ENCODE measurements at places on chromosomes 13 and 19.

DNA sequence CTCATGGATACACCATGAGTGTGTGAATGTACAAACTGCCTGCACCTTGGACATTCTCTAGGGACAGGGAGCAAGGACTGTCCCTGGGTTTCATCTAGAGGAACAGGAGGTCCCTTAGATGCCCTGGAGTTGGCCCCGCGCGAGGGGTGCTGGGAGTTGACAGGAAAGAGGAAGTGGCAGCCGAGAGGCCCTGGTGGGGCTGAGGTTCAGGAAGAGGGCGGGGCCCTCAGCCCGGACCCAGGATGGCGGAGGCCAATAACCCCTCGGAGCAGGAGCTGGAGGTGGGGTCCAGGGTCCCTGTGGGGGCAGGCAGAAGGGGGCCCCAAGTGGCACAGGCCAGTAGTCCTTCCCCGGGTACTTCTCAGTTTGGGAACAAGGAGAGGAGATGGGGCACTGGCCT lies 6.9 kb downstream of the PKN1 start:
- no peak for DNase-seq

- DNase-seq = no peak
Observed at GRCh38 chr19:49594993-49595818, 4.2 kb downstream of the PRR12 start.

- DNase-seq = no peak
Observed at GRCh38 chr13:67588607-67589006, 358.5 kb upstream of the PCDH9 start.

DNA sequence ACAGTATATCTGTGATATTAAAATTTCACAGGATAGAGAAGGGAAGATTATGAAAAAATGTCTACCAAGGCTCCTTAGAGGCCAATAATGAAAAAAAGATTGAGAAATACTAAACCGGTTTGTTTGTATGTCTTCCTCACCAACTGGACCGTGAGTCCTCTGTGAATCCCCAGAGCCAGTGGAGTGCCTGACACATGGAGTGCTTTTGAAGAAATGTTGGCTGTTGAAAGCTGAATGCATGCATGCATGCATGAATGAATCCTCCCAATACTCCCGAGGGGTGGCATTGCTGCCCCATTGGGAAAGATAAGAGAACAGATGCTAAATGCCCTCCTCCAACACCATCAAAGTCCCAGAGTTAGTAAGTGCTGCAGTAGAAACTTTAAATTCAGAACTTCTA lies 152.7 kb upstream of the SERP2 start:
- DNase-seq = no peak

GRCh38 chr19:29617366-29618266 lies 11.5 kb downstream of the POP4 start:
- DNase-seq = no peak

GRCh38 chr13:30364133-30364532 lies 56.8 kb upstream of the KATNAL1 start:
- DNase-seq = no peak

GRCh38 chr19:35120492-35120891 lies 4.9 kb downstream of the FXYD3 start:
- DNase-seq = no peak

DNA sequence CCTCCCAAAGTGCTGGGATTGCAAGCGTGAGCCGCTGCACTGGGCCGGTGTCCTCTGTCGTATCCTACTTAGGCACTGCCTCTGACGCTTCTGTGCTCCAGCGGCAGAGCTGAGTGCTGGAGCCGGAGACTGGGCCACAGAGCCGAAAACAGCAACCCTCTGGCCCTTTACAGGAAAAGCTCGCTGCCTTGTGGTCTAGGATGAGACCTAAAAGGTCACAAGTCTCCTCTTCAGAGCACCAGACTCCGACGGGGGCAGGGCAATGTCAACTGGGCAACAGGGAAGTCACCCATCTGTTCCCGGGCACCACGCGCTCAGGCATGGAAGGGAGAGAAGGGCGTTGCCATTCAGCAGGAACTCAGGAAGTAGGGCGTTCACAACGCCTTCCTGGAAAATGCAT lies 91.7 kb downstream of the GADD45B start:
- DNase-seq = no peak

DNA sequence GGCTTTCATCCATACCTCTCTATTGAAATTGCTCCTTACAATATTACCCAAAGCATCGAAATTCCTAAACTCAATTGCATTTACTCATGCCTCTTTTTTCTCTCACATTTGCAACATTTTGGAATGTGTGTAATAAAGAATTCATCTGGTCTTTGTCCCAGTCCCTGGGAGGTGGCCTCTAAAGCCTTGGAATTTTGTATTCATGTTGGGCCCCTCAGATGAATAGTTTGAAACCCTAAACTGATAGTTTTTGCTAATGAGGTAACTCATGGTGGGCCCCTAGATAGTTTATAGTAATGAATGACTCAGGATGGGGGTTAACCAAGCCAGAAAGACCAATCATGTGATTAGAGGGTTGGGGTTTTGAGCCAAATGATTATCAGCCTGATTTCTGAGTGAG lies 490.4 kb downstream of the DIAPH3 start:
- DNase-seq = no peak

DNA sequence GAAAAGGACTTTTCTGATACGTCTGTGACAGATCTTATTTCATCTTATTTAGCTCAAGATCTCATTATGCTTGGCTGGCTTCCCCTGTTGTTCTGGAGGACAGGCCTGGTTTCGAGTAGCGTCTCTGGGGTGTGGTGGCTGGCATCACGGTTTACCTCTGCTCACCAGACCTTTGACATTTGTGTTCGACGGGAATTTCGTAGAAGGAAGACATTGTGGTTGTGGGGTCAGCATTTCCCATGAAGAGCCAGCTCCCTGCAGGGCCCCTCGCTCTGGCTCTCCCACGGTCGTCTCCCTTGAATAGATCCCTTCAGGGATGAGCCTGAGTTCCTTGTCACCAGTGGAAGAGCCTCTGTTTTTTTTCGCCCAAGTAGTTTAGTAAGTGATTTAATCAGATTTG lies 78.6 kb upstream of the TEX29 start:
- no peak for DNase-seq

All from HEK293T (cell line).